Activated CD4-positive, alpha-beta T cell treated with anti-CD3 and anti-CD28 coated beads, Interleukin-2, Interleukin-6, amounts not matched to agents 100 ng/mL and 50 ng/mL, durations not matched to agents 16 hours and 8 hours (primary cell): ENCODE measurements at places on chromosomes 7 and 10.

GRCh38 chr7:75626954-75627353 is 111.8 kb downstream of the HIP1 start:
- DNase-seq, result no peak

- no peak for DNase-seq
These were observed 95.8 kb downstream of the SEMA3D start for GRCh38 chr7:85090919-85091564.

DNA sequence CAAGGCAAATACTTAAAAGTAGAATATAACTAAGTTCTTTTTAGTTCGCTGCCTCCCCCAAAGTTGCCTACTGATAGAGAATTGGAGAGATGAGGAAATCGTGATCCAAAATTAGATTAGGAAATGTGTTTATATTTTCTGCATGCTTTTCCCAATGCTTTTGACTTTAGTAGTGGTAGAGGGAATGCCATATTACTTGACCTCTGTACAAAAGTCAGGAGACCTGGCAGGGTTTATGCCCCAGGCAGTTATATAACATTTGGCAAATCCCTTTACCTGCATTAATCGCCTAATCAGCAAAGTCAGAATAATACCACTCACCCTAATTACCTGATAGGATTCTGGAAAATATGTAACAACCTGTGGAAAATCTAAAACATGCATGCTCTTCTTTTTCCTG is 142.9 kb downstream of the ANKRD30A start:
- DNase-seq, result no peak

DNA sequence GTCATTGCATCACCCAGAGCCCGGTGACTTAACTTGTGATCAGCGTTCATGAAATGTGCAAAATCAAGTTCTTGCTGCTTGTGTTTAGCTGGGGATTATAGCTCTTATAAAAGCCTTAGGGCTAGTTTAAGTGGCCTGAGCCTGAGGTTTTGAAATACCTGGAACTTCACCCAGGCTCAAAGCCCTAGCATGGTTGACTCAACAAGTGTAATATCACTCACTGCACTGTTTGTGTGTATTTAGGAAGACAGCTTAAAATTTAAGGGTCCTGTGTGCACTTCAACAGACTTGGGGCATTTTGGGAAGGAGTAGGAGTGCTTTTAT is 489.5 kb downstream of the GATA3 start:
- no peak for DNase-seq

GRCh38 chr10:53645951-53646350 is 873.4 kb upstream of the MBL2 start:
- no peak for DNase-seq

DNA sequence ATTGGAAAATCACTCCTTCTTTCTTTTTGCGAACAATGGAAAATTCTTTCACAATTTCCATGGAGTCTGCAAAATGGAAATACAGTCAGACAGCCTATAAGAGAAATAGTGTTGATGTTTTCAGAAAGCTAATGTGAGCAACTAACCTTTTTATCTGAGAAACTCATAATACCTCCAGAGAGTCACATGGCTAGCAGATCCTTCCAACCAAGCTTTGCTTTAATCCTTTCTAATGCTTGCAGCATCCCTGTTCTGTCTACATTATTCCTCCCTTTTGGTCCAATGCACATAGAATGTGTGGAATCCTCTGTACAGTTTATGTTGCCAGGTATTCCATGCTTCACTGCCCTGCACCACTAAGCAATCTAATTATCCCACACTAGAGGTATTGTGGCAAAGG is 717.5 kb upstream of the LRRN3 start:
- DNase-seq, result no peak

DNA sequence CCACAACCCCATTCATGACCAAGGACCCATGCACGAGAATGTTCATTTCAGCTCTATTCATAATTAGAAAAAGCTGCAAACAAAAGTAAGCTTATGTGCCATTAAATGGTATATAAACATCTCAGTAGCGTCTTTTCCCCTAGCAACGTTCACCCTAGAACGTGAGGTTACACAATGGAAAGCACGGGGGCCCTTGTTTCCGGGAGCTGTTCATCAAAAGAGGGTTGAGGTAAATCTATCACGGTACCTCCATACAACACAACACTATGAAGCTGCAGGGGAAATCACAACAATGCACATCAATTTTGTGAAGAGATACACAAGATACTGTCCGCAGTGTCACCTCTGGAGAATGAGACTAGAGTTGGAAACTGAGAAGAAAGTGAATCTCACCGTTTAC is 80.9 kb upstream of the DDC start:
- no peak for DNase-seq

GRCh38 chr7:6729492-6730342 is 23.0 kb upstream of the ZNF12 start:
- peak; percentile 91 for DNase-seq

DNA sequence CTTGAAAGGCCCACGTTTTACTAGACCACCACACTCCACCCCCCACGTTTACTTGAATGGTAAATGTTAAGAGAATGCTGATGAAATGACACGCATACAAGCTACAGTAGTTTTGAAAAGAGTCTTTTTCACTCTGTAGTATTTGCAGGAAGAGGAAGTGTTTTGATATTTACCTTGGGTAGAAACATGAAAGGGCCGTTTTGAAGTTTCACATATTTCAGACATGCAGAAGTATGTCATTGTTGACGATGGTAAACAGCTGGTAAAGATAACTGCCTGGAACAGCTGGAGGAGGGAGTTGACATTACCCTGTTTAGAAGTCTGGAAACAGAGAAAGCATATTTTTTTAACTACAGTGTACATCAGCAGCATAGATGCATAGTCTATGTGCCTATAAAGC is 160.7 kb downstream of the NXPH1 start:
- no peak for DNase-seq

- DNase-seq, result no peak
These were observed 45.5 kb upstream of the CYTH3 start for GRCh38 chr7:6317797-6318438.

DNA sequence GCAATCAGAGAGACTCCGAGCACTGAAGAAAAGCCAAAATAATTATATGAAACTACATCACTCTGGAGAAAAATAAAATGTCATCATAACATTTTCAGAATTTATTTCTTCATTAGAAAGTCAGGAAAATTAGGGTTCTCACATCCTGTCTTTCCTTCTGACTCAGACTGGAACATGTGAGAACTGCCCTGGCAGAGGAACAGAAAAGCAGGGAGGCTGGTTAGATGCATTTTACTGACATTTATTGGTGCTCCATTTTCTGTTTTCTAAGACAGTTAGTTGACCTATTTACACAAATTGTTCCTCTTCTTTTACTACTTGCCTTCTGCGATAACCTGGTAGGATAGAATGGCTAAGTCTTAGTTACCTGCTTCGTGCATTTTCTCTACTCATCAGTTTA is 58.6 kb upstream of the ANK3 start:
- DNase-seq, result no peak

- peak; percentile 48 for DNase-seq
These were observed 5.6 kb downstream of the AVL9 start for GRCh38 chr7:32500922-32501341.

- DNase-seq, result no peak
These were observed 58.2 kb upstream of the CHST15 start for GRCh38 chr10:124151466-124152095.

DNA sequence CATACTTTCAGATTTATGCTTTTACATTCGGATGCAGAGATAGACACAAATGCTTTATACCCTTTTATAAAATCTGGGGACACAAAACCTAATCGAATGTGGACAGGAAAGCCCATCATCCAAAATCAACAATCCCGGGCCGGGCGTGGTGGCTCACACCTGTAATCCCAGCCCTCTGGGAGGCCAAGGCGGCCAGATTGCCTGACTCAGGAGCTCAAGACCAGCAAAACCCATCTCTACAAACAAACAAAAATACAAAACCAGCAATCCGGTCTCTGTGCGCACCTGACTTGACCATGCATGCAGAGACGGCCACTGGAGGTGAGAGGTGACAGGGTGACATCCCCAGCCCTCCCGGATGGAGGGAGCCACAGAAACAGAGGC is 13.5 kb downstream of the COBL start:
- no peak for DNase-seq

DNA sequence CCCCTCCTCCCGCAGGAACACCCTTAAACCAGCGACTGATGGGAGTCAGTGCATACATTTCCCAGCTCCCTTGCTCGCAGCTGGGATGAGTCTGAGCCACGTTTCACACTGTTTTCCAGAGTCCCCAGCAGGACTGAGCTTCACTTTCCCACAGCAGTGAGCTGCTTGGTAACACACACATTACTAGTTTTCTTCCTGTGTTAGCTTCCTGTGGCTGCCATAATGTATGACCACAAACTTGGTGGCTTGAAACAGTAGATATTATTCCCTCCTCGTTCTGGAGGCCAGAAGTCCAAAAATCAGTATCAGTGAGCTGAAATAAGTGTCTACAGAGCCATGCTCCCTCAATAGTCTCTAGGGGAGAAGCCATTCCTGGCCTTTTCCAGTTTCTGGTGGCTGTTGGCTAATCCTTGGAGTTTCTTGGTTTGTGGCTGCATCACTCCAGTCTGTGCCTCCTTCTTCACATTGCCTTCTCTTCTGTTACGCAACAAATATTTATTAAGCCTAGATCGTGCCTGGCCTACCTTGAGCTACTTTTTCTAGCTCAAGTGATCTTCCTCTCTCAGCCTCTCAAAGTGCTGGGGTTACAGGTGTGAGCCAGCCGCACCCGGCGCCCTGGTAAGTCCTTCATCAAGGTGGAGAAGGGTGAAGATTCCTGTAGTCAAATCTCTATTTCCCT is 26.2 kb upstream of the CARD11 start:
- DNase-seq, result no peak

GRCh38 chr10:56991591-56992069 is 630.6 kb upstream of the ZWINT start:
- DNase-seq, result no peak

DNA sequence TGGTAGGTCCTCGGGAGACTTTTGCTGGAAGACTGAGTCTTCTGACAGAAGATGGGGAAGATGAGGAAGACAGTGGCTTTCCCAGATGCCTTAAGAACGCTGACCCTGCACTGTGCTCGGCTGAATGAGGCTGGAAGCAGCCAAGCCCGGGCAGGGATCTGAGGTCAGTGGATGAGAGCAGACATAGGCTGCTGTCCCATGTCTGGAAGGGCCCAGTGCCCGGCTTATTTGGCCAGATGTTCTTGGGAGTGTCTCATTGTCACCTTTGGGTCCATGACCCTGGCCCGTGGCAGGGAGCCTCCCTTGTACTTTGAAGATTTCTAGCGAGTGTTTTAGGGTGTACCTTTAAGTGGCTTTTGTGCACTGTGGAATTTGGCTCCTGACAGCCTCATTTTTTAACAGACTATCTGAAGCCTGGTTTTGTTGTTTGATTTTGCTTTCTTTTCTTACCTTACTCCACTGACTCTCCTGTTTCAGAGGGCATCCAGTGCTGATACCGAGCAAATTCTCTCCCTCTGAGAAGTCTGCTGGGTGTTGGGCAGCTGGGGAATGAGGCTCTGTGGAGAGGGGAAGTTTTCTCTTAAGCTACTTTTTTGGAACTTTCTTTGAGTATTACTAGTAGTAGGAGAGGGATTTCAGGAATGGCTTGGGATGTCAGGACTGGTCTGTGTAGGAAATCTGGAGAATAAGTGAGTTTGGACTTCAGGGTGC is 61.4 kb downstream of the CREB5 start:
- no peak for DNase-seq

DNA sequence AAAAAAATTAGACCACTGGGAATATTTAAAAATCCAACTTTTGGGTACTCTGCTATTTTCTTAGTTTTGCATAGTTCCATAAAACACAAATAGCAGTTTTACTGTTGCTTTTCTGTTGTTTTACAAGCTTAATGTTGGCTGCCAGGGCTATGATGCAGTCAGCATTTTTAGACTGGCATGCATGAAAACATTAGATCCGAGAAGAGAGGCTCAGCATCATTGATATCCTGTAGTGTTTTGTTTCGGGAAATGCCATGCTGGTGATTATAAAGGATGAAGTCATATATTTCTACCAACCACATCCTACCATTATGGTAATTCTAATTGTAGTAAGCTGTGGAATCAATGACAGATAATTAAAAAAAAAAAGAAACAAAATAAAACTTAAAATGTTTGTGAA is 104.6 kb downstream of the MBL2 start:
- no peak for DNase-seq
